Fibroblast of upper back skin (primary cell): ENCODE measurements at places on chromosomes 2 and 18.

GRCh38 chr2:25402477-25402876, 60.8 kb upstream of the DNMT3A start:
- DNase-seq: no peak

- DNase-seq: no peak
These were observed 230.2 kb downstream of the GBX2 start for GRCh38 chr2:235937936-235938335.

- DNase-seq: no peak
These were observed 116.3 kb downstream of the ZNF532 start for GRCh38 chr18:58980991-58981390.

DNA sequence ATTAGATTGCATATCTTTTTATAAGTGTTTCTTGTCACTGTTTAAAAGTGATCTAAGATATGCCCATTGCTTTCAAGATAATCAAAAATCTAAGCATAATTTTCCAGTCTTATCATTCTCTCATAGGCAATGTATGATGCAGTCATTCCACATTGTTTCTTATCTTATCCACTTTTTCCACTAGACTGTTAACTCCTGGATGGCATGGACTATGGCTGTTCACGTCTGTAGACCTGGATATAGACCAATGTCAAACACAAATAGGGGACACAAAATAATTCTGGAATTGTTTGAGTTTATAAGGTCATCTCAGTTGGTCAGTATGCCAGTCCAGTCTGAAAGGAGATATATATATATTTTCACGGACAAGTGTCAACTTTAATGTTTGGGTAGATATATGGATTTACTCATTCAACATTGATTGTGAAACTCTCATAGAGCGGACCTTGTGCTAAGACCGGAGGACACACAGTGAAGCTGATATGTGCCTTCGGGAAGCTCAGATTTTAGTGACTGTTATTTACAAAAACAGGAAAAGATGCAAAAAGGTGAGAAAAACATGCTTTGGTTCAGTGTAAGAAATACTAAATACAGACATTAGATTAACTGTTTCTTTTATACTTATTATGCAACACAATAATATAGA, 689.4 kb upstream of the SLC8A1 start:
- no peak for DNase-seq

DNA sequence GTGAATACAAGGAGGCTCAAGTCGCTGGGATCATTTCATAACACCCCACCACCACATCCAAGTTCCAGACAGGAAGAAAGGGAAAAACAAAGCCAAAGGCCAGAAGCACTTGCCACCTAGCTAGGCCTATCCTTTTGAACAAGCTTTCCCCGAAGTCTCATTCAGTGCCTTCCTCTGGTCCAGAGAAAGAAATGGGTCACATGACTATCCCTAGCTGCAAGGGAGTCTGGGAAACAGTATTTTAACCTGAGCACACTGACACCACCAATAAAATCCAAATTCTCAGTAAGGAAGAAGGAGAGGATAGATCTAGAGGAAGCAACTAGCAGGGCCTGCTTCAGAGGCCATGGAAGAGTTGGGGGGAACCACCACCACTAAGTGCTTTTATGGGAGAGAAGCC, 91.2 kb downstream of the POLR1A start:
- DNase-seq: no peak
